T-helper 17 cell (primary cell): ENCODE measurements at places on chromosomes 16 and 17. TPM values are rescaled to one million over a fixed set of nuclear protein-coding genes. Genes with fewer than 3 reads are reported as not detected.

The TAC4 gene
- total RNA-seq, result not detected

The RGS11 gene
- total RNA-seq, result not detected

The ACTG1 gene
- total RNA-seq, result 1,202 TPM

The KRTAP3-2 gene
- total RNA-seq, result not detected

The EVPL gene
- total RNA-seq, result 0.05 TPM

The NR1D1 gene
- 145 TPM for total RNA-seq
